ENCODE measurements at places on chromosomes 5 and 9.

DNA sequence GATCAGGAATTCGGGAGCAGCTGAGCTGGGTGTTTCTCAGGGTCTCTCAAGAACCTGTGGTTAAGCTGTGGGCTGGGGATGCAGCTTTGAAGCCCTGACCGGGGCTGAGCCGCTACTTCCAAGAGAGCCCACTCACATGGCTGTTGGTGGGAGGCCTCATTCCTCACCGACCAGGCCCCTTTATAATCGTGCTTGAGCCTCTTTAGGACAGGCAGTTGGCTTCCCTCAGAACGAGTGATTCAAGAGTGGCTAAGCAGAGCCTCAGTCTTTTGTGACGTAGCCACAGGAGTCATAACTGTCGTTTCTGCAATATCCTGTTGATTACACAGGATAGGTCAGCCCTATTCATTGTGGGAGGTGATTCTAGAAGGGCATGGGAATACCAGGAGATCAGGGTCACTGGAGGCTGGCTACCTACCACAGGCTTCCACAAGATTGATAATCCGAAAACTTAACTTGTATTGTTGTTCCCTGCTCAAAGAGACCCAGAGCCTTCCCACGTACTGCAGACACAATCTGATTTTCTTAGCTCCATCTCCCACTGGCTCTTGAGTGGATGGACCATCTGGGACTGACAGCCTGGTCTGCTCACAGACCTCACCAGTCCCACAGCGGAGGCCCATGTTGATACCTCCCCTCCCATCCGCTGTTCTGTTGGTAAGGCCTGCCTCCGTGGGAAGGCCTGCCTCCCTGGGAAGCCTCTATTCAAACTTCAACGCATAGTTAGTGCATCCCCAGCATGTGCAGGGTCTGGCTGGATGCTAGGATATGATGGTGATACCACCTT is 3.0 kb upstream of the ERGIC1 start:
- DNase-seq = no peak

DNA sequence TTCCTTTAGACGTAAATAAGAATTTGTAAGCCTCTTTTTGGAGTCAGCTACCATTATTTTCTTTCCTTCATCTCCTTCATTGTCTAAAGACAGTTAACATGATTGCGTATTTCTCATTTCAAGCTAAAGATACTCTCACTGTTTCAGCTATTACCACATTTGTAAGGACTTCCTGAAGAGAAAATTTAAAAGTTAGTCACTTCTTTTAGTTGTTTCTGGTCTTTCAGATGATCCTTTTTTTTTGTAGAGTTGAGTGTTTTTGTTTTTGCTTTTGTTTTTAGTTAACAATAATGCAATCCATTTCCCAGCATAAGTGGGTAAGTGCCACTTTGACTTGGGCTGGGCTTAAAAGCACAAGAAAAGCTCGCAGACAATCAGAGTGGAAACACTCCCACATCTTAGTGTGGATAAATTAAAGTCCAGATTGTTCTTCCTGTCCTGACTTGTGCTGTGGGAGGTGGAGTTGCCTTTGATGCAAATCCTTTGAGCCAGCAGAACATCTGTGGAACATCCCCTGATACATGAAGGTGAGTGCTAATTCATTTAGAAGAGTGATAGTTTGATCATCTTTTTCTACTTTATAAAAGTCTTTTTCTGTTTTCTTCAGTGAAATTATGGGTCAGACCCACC is 2.0 kb downstream of the IL31RA start:
- DNase-seq = no peak

DNA sequence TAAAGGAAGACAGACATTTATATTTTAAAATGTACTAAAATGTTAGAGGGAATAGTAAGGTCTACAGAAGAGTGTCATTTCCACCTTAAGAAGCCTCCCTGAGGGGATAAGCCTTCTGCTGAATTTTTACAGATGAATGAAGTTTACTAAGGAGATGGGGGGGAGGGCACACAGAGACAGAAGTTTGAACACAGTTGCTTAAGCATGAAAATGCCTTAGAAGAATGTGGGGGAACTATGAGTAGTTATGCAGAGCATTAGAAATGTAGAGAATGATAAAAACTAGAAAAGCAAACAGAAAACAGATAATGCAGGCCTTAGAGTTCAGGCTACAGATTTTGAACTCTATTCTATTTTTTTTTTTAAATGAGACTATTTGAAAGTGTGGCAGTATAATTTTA is 232.2 kb upstream of the VLDLR start:
- DNase-seq = no peak

DNA sequence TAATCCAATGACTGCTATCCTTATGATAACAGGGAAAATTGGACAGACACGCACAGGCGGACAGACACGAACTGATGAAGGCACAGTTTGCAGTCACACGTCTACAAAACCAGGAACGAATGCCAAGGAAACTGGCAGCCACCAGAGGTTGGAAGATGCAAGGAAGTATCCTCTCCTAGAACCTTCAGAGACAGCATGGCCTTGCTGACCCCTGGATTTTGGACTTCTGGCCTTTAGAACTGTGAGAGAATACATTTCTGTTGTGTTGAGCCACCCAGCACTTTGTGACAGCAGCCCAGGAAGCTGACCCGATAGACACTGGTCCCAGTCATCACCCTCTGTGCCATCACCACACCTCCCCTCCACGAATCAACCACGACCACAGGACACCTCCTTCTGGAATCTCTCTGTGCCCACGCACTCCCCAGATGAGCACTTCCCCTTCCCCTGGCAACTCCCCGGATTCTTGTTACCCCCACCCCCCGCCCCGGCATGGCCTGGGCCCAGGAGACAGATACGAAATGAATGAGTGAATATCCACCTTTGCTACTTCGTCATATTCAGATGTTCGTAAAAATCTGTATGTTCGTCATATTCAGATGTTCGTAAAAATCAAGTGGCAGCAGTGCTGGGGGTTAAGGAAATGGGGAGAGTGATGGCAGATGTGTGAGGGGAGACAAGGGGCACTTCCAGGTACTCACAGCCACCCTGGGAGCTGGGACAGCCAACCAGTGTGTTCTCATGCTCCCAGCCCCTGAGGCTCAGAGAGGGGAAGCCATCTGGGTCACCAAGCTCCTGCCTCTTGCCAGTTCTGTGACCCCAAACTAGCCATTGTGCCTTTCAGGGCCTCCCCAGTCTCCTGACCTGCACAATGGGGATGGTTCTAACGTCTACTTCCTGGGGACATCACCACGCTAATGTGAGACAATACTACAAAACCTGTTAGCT is 18.5 kb downstream of the GBGT1 start:
- no peak for DNase-seq

DNA sequence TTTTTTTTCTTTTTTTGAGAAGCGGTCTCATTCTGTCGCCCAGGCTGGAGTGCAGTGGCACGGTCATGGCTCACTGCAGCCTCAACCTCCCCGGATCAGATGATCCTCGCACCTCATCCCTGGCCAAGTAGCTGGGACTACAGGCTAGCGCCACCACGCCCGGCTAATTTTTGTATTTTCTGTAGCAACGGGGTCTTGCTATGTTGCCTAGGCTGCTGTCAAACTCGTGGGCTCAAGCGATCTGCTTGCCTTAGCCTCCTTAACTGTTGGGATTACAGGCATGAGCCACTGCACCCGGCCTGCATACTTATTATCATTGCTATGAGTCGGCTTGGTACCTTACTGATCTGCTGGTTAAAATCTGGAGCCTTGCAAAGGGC is 790 bp upstream of the IARS1 start:
- DNase-seq = peak; percentile 4

DNA sequence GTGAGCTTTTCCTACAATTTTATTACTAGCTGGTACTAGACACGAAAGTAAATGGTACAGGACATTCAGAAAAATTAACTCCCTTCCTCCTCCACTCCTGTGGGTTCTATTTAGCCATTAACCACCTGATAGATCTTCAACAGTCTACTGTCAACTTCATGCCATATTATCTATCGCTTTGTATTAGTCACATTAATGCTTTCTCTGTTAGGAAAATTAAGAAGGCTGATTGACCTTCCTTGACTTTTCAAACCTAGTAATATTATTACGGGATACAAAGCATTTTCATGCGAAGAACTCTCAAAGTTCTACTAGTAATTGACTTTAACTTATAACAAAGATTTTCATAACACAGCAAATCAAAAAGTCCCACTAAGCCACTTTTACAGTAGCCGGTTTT is 1.2 kb downstream of the TEX10 start:
- DNase-seq = no peak

Measured in stimulated activated CD4-positive, alpha-beta T cell treated with anti-CD3 and anti-CD28 coated beads, Interleukin-4, amount 100 ng/mL, for 4 hours (primary cell).